ENCODE measurements at places on chromosomes 6 and 20.

DNA sequence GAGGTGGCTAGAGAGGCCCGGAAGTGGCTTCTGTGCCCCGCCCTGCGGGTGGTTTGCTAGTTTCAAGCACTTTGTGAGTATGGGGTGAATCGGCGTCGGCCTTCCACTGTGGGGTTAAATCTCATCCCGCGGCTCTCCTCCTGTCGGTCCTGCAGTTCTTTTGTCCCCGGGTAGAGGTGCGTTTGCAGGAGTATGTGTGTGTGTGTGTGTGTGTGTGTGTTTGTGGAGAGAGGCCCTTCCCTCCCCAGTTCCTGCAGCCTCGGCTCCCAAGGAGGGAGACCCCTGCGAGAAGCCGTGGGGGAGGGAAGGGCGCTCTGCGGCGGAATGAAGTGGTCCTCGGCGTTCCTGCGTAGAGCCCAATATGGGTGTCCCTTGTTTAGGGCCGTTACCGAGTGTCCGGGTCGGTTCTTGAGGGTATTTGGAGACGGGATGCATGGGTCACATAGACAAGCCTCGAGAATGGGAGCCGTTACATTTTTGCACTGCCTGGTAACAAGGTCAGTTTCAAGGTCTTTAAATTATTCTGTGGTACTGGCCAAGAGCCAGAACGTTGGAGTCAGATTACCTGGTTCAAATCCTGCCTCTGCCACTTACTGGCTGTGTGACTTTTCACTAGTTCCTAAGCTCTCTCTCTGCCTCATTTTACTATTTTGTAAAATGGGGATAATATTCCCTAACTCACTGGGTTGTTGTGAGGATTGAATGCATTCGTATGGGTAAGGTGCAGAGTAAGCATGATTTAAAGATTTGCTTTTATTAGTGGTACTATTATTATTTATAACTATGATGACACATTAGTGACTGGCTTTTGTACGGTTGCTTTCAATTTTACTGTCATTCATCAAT lies at the start of gene ZKSCAN3:
Gene ZKSCAN3 (plus strand): TSS at position 56 of the 846 bp plus-strand sequence. CDS start 9,640 bp downstream, outside the sequence.
- peak; percentile 89 for DNase-seq

GRCh38 chr6:142210606-142211005 lies 63.5 kb downstream of the VTA1 start:
- DNase-seq: no peak

DNA sequence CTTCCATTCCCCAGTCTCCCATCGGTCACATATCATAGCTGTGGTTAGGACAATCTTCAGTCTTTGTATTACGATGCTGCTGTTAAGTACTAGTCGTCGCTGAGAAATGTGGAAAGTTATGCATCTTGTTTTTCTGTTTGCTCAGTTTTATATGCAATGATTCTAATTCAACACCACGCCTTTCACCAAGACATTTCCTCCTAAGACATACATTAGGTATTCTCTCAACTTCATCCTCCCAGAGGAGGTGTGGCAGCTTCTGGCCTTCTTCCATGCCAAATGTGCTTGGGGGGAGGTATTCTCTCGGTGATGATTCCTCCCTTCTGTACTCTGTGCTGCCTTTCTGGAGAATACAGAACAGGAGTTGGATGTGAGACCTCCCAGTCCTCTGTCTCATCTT lies 66.1 kb downstream of the B4GALT5 start:
- no peak for DNase-seq

DNA sequence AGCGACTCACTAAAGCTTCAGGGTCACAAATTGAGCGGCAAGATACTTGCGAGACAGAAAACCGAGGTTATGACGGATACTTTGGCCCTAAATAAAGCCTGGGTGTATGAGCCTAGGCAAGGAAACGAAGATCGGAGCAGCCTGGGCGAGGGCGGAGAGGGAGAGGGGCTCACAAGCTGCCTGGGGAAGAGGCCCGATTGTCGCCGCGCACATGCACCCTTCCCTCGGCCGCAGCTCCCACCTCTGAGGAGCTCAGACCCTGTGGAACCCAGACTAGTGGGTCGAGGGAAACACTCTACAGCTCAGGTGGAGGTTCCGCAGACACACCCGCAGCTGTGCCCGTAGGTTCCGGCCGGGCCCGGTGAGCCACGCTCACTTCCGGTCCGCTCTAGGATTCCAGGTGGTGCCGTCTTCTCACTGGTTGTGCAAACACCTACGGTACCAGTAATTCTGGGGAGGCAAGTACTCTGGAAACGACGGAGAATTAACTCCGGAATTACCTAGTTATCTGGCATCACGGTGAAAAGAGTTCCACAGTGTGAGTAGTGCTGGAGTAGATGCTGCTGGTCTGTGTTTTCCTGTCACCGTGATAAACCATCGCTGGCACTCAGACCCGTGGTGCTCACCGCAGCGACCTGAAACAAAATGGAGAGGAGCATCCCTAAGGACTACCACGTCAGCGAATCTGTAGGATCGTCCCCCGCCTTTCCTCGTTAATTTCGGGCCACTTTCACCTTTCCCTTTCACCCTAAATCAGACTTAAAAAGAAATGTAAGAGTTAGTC lies 61.5 kb downstream of the GPX5 start:
- DNase-seq: peak; percentile 78

- no peak for DNase-seq
Observed at GRCh38 chr20:8002056-8002455, 17.5 kb downstream of the TMX4 start.

GRCh38 chr6:38634518-38634917 lies 5.2 kb downstream of the BTBD9 start:
- no peak for DNase-seq

GRCh38 chr6:144148886-144149285 lies 1.4 kb upstream of the STX11 start:
- DNase-seq: no peak

- no peak for DNase-seq
Observed at GRCh38 chr6:117771403-117771802, 96.1 kb downstream of the NUS1 start.

DNA sequence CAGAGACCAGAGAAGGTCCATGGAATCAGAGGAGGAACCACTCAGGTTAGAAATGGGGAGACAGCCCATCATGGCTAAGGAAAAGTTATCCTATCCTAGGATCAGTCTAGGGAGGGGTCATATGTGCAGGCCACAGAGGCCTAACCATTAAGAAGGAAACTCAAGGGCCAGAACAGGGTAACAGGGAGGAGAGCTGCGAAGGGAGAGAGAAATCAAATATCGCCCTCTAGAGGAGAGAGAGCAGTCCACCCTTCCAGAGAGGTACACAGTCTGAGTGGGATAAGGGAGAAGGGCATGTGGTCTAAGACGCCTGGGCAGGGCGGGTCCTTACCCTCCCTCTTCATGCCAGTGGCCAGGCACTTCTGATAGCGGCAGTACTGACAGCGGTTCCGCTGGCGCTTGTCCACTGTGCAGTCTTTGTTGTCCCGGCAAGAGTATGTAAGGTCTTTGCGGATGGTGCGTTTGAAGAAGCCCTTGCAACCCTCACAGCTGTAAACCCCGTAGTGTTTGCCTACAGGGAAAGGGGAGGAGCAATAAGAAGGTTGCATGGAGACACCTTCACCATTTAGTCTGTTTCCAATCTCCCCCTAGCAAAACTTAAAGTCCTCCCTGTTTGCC lies 2.9 kb downstream of the RXRB start:
- DNase-seq: no peak

DNA sequence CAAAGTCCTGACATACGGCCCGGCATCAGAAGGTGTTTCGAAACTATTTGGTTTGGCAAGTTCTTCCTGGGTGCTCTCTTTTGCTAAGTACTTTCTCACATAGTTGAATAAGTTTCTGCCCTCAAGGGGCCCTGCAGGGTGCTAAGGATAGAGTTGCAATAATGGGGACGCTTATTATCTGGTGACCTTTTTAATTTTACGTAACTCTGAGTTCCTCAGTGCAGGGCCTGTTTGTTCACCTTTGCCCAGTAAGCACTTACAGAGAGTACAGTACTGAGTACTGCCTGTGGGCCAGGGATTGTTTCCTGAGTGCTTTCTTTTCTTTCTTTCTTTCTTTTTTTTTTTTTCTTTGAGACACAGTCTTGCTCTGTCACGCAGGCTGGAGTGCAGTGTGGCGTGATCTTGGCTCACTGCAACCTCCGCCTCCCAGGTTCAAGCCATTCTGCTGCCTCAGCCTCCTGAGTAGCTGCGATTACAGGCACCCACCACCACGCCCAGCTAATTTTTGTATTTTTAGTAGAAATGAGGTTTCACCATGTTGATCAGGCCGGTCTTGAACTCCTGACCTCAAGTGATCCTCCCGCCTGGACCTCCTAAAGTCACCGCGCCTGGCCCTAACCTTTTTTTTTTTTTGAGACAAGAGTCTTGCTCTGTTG lies 4.5 kb upstream of the PXMP4 start:
- DNase-seq: no peak

DNA sequence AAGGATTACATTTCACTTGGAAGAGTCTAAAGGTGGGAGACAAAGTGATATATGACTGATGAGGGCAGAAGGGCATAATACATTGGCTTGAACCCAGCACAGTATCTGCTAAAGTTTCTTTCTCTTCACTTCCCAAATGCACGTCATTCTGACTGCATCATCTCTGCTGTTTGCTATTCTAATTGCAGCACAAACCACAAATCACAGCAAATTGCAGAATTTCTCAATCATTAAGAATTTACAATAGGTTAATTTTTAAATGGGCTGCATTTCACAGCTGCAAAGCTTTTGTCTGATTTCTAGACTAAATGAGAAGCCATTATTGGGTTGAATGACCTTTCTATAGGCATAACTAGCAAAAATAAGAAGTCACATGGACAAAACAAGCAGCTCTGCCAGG lies 337.0 kb downstream of the RNGTT start:
- no peak for DNase-seq

DNA sequence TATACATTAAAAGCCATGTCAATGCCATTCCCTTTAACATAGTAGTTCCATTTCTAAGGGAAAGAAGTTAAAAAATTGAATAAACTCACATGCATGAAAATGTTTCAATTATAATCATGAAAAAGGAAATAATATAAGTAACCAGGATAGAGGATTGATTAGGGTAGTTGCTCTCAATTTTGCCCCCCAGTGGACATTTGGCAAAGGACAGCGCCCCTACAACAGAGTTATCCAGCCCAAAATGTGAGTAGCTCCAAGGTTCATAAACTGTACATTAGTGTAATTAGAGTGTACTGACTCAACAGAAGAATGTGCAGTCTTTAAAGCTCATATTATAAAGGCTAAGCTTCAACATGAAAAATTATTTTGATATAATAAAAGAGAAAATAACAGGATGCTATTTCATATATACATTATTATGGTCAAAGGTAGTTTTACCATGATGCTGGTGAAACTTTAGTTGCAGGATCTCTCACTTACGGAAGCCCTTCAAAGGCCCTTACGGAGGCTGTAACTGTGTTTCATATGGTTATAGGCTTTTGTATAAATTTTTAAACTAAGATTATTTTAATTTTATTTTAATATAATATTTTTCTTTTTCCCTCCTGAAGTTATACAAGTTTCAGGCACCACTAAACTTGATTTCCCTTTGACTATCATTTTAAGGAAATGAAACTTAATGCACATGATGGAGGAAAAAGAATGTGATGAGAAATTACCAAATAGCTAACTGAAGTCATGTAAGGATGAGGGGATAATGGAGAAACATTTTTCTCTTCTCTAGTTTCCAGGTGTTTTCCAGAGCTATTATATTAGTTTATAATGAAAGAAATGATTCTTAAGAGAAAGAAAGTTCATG lies 403.6 kb downstream of the PLCB1 start:
- DNase-seq: no peak

GRCh38 chr6:11232770-11233626 lies 530 bp upstream of the NEDD9 start:
- DNase-seq: no peak

- peak; percentile 52 for DNase-seq
Observed at GRCh38 chr6:132768051-132768517, 10.4 kb upstream of the VNN2 start.

DNA sequence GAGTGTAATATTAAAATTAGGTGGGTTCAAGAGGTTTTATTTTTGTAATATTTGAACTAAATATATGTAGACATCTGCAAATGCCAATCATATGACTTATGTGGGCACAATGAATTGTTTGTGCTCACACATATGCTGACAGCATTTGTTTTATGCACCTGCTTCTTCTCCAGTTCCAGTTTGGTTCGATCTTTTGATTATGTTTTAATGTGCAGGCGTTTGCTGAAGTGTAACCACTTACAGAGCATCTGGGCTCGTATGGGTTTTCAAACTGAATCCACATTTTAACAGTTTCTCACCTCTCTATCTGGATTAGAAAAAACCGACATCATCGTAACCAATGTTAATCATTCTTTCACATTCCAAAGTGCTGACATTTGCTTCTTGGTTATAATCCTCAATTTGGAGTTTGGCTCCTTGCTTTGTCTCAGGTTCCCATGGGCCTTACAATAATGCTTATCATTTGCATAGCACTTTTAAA lies 129.1 kb upstream of the SPACA1 start:
- DNase-seq: no peak

DNA sequence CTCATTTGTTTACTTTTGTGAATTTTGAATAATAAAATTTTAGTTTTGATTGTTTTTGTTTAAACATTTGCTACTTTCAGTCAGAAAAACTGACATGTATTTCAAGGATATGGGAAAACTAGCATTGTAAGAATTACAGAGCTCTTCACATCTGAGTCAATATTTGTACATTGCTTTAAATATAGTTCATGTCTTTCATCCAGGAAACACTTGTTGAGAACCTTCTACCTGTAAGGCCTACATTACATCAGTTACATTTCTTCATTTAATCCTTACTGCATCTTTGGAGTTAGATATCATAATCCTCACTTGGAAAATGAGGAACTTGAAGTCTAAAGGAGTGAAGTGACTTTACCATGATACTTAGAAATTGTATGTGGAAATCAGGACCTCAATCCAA lies 242.9 kb downstream of the KCNQ5 start:
- no peak for DNase-seq

DNA sequence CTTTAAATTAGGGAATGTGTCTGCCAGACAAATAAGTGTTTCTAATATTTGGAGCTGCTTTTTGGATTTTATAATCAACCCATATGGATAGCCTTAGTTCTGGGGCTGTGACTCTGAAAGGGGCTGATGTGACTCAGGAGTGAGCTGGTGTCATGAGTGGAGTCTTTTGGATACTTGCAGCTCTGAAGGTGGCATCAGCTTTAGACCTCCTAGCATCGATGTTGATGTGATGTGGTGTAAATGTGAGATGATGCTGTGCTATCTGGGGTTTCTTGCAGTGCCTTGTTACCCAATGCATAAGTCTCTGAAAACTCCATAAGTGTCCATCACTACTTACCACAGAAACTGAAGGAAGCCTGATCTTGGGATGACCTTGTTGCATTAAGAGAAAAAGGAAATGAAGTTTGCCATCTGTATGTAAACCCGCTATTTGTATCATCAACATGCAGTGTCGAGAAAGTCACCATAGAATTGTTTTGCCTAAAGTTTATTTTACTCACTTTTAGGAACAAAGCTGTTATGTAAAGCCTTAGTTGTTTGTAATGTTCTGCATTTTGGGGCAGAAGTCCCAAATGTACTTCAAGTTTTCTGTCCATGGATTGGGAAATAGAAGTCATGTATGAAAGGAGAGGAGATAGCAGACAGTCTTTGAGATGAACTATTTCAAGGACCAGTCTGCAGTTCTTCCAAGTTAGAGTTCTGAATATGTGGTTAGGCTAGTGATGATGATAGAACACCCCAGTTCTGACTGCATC lies 8.0 kb downstream of the FOXO3 start:
- no peak for DNase-seq

GRCh38 chr6:88725111-88725975 lies 238.1 kb downstream of the RNGTT start:
- no peak for DNase-seq

All from activated CD8-positive, alpha-beta memory T cell treated with anti-CD3 and anti-CD28 coated beads, Interleukin-2, amount 50 U/mL, for 48 hours (primary cell).